ENCODE measurements at places on chromosomes 2 and 18.

DNA sequence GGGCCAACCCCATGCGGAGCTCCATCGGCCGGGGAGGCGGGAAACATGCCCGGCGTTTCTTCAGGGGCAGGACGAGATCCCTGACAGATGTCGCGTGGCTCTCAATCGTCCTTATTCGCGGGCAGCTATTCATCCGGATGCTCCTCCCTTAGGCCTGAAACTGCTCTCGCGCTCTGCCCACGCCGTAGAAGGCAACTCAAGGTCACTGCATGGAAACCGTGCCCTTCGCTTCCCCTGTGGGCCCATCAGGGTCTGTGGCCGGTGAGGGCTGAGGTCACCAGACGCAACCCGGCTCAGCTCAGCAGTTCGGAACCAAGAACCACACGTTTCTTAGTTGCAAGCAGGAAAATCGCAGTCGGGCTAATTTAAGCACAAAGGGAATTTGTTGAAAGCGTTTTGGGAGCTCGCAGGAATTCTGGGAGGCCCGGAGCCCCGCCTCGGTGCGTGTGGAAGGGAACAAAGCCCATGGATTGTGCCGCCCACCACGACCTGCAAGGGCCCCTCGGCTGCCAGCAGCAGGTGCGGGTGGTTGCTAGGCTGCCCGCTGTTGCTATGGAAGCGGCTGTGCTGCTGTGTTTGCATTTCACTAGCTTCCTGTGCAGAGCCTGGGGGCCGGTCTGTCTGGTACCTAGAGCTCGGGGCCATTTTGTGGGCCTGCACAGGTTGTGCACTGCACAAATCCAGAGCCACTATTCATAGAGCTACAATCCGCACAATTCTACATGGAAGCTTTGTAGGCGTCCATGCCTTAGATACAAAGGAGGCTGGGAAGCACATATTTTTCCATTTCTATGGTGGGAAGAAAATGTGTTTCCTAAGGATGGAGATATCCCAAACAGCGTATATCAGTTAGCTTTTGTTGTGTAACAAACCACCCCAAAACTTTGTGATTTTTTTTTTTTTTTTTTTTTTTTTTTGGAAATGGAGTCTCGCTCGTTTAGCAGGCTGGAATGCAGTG, 6.0 kb upstream of the ALLC start:
- DNase-seq, result peak; percentile 51

DNA sequence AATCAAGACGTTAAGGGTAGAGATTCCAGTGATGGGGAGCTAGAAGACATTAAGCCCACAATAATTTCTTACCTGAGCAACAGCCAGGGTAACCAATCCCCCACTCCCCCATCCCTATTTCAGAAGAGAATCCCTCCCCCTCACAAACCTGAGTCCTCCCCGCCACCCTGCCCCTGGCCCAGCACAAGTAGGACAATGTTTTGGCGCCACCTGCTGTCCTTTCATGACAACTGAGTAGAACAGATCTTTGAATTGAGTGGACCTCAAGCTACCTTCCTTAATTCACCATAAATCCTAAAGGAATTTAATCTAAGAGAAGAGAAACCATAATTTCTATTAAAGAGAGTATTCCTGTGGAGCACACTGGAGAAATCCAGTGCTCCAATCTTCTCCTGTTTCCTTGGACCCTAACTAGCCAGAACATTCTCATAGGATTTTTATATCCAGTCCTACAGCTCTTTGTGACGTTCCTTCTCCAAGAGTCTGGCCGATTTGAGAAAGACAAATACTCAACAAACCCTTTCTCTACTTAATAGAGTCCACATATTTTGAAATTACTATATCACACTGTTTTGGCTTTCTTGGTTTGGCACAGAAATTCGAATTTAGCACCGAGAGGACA, 41.1 kb downstream of the NHEJ1 start:
- peak; percentile 4 for DNase-seq

DNA sequence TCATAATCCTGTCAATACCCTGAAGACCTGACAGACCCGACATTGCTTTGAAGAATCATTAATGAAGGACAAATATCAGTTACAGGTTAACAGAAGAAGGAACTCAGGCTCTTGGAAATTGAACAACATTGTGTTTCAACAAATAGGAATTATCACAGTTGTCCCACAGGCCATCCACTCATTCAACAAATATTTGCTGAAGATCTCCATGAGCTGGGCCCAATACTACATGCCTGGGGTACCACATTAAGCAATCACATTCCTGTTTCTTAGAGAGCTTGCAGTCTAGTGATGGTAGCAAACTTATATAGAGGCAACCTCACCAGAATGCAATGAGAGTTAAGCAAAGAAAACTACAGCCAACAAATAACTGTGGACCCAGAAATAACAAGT, 671.6 kb upstream of the ACVR2A start:
- DNase-seq, result no peak

- no peak for DNase-seq
These were observed 786 bp downstream of the TAF1B start for GRCh38 chr2:9844036-9844483.

GRCh38 chr2:47344890-47345589, 57.9 kb upstream of the MSH2 start:
- peak; percentile 87 for DNase-seq

DNA sequence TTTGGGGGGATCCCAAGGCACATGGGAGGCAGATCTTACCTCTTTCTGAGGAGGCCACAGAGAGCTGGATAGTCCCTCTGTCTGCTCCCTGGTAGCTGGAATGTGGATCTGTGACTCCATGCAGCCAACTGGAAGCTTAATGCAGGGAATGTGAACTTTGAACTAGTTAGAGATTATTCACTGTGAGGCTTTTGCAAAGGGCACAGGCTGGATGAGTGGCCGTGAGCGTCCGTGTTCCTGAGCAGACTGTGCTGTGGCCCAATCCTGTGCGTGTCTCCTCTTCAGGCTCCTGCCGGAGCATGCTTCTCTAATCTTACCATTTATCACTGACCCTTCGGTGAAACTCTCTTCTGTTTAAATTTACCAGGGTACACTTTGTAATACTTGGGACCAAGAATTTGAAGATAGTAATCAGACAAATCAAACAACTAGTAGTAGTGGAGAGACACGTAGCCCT, 187.6 kb downstream of the PTPRM start:
- DNase-seq, result no peak

GRCh38 chr2:30862054-30862651, 54.9 kb upstream of the CAPN13 start:
- peak; percentile 44 for DNase-seq
